ENCODE measurements at places on chromosomes 5 and 9.

GRCh38 chr5:143638654-143639053 lies 173.3 kb upstream of the HMHB1 start:
- no peak for DNase-seq

GRCh38 chr9:23733495-23734078 lies 92.5 kb downstream of the ELAVL2 start:
- no peak for DNase-seq

DNA sequence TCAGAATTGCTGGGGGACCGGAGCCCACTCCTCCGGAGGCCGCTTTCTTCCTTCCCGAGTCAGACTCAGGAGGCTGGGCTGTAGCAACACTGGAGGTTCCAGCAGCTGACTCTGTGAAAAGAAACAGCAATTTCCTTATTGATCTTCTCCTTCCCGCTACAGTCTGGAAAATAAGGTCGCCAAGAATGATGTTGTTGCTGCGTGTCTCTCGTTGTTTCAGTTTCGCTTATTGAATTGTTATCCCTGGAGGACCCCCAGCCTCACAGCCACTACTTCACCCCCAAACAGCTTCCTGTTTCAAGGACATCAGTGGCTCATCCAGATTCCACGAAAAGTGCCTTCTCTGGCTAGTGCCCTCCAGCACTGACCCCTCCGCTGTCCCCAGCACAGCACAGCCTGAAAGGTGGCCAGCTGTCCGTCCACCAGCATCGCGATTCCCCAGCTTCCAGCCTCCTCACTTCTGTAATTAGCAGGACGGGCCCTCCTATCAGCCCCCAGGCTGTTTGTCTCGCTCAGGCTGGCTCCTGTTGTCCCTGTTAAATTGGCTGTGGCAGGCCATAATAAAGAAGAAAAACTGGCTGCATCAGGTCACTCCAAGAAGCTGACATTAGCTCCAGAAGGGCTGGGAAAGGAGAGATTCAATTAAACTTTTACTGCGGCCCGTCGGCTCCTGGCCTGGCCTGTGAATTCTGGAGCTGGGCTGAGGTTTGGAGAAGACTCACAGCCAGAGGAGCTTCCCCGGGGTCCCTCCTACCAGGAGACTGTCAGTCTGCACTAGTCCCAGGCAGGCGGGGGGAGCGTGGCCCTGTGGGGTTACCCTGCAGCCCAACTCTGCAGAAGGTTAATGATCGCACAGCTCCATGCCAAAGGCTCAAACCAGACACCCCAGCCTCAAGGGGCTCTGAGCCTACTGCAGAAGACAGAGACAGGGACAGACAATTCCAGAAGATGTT lies 40.5 kb downstream of the OLFM1 start:
- DNase-seq, result no peak

DNA sequence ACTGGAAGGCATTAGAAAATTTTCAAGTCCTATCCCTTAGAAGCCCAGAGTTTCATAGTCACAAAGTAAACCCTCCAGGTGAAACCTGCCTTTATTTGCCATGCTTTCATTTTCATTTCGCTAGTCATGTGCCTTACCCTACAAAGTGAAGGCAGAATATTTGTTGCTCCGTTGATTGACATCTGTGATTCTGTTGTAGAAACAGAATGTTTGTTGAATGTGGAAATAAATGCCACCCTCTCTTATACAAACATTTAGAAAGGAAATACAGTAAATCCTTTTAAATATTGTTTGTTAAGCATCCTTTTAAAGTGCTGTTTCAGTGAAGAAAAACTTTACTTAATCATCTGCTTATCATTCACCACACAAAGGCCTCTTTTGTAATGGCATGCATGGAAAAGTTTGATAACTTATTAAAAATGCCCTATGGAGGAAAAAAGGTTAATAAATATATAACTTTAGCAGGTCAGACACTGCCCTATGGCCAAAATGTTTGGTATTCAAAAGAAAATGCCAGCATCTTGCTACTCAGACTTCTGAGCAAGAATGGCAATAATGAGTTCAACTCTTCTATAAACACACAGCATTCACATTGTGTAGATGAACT lies 34.3 kb upstream of the CAST start:
- no peak for DNase-seq

DNA sequence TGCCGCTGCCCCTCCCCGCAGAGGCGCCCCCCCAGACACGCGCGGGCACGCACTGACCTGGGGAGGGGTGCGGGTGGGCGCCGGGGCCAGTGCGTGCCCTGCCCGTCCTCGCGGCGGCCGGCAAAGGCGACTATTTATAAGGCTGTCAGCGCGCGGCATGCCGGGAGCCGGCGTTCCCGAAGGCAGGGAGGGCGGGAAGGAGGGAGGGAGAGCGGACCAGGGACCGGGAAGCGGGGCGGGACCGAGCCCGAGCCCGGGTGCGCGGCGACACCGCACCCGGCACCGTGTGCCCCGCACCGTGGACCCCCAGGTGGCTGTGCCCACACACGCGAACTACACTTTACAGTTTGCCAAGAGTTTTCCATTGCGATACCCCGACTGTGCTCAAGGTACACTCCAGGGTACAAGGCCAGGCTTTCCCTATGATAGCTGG lies at the start of gene AK1:
AK1 (minus strand) TSS at position 110 of the 433 bp plus-strand sequence. CDS start 3,058 bp downstream, outside the sequence.
- DNase-seq, result peak; percentile 52

DNA sequence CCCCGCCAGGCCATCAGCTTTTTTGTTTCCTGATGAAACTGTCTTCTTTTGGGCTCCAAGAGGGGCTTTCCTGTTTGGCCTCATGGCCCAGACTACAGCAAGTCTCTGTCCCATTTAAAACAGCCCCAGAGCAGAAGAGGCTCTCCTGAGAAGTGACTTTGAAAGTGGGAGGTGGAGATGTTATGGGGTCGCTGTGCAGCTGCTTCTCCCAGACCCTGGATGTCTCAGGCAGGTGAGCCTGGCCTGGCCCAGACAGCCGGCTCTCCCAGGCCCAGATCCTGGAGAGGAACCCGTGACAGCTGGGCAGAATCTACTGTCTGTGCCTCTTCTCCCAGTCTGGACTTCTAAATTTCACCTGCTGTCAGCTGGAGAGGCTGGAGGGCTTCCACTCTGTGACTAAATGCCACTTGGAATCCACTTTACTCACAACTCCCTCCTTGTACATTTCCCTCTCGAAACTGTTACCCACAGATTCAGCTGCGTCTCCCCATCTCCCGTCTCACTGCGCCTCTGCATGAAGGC lies 20.6 kb downstream of the FAM78A start:
- DNase-seq, result no peak

- DNase-seq, result no peak
Measured at GRCh38 chr9:129557192-129558036, 63.5 kb downstream of the C9orf50 start.

- no peak for DNase-seq
Measured at GRCh38 chr9:97309260-97309659, 1.8 kb downstream of the CCDC180 start.

DNA sequence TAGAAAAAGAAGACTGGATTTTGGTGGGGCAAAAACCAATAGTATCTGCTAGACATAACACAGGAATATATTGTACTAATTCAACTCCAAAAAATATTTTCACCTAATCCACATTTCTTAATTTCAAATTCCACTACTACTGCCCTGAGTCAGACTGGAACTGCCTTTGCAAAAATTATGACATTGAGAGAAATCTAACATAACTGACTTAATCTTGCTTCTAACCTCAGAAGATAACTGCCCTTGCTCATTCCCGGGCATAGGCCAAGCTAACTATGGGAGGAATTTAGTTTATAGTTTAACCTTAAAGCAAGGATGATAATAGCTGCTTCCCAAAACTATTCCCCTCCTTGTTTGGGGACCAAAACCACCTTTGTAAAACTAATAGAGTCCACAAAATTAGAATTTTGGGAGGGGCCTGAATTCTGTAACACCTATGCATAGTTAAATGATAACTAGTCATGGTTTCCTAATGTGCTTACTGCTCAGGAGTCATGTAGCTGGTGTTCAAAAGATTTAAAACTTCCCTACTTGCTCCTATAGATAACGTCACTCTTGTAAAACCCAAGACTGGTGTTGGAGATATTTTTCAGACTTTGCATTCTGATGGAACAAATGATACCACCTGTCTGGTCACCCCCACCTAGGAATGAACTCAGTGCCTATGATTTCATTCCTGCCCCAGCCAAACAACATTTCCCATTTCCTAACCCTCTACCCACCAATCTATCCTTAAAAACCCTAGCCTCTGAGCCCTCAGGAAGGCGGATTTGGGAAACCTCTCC lies 14.1 kb upstream of the TXN start:
- DNase-seq, result no peak

DNA sequence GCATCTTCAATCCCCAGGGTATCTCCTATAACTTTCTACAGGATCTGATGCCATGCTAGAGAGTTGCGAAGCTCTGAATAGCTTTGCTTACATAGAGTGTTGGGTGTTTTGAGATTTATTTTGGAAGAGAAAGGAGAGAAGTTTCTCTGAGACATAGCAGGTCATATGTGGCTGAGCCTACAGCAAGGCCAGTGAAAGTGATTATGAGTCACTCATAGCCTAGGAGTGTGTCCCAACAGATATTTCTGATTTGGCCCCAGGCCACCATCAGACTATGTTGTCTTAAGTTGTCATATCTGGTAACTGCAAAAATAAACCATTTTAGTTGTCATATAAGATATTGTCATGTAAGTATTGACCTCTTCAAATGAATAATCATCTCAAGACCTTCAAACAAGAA lies 132.0 kb upstream of the RAI14 start:
- DNase-seq, result peak; percentile 90

GRCh38 chr5:32869216-32869615 lies 158.1 kb downstream of the NPR3 start:
- peak; percentile 45 for DNase-seq

DNA sequence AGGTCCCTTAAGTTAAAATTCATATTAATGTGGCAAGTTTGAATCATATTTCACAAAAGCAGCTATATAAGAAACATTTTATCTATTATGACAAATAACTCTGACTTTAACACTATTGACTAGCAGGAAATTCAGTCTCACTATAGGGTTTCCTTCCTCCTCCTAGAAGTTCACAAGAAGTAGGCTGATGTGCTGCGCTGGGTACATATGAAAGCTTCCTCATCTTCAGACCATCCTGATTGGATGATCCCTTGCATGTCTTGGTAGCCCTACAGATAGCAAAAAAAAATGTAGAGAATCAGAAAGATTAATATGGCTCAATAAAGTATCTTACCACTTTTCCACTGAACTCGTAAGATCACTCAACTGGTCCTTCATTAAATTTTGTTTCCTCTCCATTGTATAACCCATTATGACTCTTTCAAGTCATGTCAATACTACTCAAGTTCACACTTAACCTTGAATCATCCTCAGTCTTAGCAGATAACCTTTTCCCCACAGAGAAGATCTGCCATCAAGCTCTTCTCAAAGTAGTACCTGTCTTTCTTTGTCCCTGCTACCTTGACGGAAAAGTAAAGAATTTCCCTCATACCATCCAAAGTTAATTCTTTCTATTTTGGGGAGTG lies 11.5 kb upstream of the PSIP1 start:
- no peak for DNase-seq

GRCh38 chr9:76257311-76257710 lies 136.9 kb downstream of the RFK start:
- DNase-seq, result no peak

DNA sequence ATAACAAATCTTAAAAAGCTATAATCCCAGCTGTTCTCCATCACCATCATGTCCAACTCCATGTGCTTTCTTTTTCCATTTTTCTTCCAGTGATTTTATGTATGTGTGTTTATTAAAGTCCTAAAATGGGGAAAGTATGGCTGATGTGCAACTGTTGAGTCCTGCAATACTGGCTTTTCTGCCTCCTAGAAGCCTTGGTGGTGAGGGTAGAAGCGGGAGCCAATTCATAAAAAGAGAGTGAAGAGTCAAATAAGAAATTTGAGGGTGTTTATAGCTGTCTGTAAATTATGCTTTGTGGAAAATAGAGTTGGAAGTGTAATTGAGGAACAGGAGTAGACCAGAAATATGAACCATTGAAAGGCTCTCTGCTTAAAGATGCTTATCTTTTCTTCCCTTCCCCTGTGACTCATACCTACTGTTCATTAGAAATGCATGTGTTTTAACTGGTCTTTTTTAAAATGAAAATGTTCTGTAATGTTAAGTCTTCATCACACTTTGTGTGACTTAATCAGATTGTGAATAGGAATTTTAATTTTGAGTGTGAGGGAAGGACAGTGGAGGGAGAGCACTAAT lies 80.1 kb downstream of the ZCCHC7 start:
- DNase-seq, result peak; percentile 33

- DNase-seq, result no peak
Measured at GRCh38 chr9:109381011-109381729, 60.3 kb upstream of the EPB41L4B start.

- peak; percentile 59 for DNase-seq
Measured at GRCh38 chr5:154191467-154192261, 1.1 kb downstream of the GALNT10 start.

DNA sequence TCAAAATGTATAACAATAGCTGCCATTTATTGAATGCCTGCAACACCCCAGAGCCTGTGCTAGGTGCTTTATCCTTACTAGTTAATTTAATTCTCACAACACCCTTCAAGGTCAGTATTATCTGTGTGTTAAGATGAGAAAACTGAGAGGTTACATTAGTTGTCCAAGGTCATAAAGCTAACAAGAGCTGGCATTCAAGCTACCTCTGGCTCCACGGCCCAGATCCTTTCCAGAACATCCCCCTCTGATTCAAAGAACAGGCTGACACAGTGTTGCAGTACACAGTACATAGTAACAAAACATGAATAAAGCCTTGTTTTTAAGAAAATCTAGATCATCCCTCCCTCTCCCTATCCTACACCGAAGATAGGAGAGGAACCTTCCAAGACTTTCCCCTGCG lies 9.4 kb upstream of the FRMPD1 start:
- no peak for DNase-seq

DNA sequence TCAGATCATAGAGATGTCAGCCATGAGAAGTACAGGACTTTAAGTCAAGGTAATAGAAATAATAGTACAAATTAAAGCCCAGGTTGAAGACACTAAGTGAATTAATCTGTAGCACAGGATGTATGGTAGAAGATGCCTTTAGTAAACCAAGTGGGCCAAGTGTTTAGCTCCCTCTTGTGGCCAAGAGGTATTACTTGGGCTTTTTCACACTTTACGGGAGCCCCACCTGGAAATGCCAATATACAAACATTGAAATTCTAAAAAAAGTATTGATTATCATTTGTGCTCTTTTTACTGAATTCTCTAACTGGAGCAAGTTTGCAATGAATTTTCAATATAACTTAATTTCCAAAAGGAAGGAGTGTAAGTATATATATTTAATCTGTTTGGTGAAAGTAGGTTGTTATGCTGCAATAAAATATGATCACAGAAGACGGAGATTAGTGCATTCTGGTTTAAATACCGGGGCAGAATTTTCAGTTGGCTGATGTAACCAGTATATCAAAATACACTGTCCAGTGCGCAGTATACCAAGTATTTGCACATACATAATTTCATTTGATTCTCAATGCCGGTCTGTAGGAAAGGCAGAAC lies 84.7 kb downstream of the PARP8 start:
- DNase-seq, result peak; percentile 75

GRCh38 chr5:159489779-159490178 lies 159.5 kb upstream of the IL12B start:
- no peak for DNase-seq

- DNase-seq, result peak; percentile 11
Measured at GRCh38 chr9:69471433-69471832, 146.4 kb downstream of the ENTREP1 start.
